ENCODE measurements at places on chromosomes 16 and 17.

DNA sequence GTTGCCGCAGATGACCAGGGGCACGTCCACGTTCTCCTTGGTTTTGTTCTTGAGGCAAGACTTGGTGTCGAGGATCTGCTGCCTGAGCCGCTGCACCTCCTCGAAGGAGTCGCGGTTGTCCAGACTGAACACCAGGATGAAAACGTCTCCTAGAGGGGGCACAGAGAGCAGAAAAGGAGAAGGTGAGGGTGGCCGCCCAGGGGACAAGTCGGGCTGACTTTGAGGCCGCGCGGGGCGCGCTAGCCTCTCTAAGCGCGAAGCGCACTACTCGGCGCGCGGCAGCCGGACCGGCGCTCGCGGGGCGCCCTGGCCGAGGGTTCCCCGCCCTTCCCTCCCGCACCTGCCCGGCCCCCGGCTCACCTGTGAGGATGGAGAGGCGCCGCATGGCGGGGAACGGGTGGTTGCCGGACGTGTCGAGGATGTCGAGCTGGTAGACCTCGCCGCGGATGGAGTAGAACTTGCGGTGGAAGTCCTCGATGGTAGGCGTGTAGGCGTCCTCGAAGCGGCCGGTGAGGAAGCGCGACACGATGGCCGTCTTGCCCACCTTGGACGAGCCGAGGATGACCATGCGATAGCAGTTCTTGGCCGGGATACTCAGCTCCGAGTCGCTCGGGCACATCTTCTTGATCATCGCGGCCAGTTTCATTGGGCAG, 533 bp downstream of the RASD1 start:
- DNase-seq = no peak

DNA sequence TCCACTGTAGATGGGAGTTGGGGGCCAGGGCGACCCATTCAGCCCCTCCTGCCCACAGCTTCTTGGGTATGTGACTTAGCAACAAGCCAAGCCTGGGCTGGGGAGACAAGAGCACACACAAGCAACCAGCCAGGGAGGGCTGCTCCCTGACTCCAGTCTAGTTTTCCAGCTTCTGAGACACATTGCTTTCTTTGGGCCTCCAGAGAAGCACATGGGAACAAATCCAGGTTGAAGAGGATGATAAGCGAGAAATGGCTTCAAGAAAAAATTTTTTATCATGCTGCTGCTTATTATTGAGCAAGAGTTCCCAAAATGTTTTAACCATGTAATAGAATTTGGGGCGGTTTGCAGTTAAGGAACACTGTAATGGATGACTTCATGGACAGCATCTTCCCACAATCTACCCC, 173.7 kb downstream of the SOX9 start:
- no peak for DNase-seq

DNA sequence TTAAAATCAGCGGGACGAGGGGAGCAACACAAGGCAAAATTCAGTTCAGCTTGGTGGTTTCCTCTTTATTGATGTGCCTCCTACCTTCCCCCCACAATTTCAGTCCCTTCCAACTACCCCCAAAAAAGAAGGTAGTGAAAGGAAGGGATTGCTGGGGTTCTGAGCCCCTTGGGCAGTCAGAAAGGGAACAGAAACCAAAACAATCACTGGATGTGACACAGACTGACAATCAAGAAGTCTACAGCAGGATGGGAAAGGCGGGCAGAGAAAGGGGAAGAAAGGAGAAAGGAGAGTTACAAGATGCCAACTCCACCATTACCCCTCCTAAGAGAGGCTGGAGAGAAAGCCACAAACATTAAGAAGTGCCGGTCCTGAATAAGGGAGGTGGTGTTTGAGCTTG, 1.1 kb upstream of the PHF23 start:
- DNase-seq = no peak

DNA sequence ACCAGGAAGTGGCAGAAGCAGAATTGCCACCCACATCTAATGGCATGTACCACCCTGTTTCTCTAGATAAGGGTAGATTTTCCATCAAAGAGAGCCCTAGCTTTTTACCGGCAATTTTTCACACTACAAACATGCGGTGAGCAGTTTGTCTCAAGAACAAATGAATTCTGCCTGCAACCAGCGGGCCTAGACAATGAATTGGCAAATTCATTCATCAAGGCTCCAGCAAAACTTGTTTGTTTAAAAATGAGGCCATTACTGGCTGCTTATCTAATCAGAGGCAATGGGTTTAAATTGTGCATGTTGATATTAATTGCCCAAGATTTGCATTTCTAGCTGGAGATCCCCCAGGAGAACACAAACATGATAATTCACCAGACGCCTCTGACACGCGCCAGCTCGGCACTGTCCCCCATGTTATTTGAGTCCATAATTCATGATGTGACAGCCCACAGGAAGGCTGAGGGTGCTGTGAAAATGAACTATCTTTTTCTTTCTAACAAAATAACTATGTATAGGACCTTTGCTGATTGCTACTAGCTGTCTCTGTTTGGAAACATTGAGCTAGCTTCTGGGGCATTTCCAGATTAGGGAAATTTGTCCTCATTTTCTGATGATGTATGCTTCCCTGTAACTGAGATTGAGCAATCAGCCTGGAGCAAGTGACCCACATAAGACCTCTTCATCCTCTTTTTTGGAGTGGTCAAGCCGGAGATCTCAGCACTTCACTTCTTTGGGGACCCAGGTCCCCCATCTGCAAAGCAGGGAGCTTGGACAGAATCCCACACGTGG, 80.8 kb downstream of the CNGB1 start:
- DNase-seq = no peak

DNA sequence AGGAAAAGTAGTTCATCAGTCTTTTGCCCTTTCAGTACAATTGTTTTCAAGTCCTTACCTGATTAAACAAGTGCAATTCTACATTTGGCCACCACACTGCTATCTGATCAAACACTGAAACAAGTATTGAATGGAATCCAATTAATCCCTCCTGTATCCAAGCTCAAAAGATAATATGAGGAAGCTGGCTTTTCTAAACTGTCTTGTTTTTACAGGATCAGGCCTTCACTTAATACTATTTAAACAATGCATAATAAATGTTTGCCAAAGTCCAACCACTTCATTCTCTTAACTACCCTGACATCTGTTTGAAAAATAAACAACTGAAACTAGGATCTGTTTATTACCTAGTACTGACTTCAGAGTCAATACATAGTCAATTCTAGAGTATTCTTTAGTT, 131.6 kb downstream of the MRTFB start:
- no peak for DNase-seq

- no peak for DNase-seq
Measured at GRCh38 chr16:54579106-54579728, 292.6 kb upstream of the IRX3 start.

DNA sequence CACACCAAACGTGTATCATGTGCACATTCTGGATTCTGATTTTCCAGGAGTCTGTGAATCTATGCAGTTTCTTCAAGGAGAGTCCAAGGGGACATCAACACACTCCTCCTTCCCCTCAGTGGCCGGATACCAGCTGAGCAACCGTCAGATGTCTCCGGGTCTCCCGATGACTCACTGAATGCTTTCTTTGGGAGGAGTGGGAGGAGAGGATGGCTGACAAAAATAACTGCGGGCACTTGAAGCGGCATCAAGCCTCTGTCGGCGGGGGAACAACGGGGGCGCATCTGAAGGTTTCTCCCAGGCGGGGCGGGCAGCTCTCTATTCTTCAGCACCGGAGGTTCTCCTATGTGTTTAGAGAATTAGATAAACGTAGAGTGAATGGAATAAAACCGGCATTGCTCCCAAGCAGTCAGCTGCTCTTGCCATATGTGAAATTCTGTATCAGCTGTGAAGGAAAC, 24.6 kb upstream of the LRRC75A start:
- DNase-seq = no peak

DNA sequence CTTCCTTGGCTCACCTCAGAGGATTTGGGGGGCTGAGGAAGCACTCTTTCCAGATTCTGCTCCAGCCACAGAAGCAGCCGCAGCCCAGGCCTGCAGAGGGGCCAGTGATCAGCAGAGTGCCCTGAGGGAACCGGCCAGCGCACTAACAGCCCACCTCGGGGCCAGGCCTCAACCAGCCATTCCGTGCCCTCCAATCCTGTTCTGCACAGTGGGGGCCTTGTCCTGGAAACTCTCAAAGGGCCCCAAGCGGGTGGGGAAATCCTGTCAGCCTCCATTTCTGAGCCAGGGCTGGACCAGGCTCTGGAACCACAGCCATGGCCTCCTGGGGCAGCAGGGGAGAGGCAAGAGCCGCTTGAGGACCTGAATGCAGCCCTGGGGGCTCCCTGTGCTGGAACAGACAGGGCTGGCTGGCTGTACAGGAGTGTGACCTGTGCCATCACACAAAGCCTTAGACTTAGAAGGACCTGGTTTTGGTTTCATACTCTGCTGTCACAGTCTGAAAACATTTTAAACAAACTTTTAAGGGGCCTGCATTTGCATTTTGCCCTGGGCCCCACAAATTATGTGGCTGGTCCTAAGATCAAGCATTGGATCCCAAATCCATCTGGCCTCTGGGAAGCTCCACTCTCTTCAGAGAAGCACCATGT, 10.0 kb downstream of the CNGB1 start:
- DNase-seq = no peak

DNA sequence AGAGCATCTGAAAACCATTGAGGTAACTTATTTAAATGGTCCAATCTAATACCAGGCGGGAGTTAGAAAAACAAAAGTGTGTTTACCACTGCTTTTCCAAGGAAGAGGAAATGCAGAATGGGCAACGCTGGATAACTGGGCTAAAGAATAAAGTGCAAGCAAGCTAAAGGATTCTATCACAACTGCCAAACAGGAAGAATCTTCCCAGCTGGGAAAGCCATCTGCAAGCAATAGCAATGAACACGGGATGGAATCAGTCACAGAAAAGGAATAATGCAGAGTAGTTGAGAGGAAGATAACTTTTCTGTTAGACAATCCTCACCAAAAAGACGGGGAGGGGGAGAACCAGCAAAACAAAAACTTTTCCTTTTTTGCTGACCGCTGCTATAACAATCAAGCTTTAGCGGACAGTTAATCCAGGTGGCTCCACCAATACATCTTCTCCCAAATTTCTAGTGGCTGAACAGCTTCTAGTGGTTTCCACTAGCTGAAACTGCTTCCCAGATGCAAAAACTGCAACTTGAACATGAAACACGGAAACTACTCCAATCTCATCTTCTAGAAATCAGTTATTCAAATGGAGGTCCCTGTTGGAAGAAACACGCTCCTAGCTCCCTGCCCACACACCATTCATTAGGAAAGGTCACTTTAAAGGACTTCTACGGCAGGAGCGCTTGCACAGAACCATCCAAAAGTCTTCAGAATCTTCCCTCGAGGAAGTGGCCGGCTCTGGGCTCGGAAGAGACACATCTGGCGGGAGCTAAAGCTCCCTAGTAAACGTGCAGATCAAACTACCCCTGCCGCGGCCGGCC, 929 bp downstream of the TMEM11 start:
- DNase-seq = no peak

GRCh38 chr17:50505591-50506130, 2.6 kb upstream of the MYCBPAP start:
- no peak for DNase-seq

GRCh38 chr17:75633486-75634375, 497 bp downstream of the SMIM5 start:
- peak; percentile 91 for DNase-seq

- no peak for DNase-seq
Measured at GRCh38 chr16:64656471-64656870, 465.4 kb downstream of the CDH11 start.

DNA sequence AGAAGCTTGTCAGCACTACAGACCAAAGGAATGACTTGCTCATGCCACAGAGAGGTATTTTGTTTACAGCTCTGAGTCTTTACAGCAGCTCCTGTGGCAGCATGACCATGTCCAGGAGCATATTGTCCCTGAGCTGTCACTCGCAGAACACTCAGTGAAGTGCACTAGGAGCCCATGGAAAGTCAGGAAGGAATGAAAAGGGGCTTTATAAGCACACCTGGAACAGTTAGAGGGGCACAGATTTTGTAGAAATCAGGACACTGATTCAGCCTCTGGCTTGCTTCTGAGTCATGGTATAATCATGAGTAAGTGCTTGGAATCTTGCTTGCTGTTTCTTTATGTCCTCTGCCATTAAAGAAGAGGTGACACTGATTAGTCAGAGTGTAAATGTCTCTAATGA, 41.0 kb downstream of the TADA2A start:
- DNase-seq = no peak

DNA sequence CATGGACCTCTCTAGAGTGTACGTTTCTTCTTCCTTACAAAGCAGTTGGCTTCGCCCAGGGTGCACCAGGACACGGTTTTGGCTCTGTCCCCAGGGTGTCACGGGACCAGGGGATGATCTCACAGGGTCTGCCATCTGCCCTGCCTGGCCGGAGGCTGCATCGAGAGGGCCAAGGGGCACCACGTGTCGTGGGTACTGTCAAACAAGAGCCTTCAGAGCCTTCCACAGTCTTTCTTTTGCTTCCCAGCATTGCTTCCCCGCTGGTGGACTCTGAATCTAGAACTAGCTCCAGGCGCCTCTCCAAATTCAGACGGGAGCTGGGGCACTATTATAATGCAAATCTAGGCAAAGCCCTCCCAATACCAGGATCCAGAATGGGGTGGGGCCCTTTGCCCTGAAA, 47.9 kb downstream of the MAPT start:
- no peak for DNase-seq

DNA sequence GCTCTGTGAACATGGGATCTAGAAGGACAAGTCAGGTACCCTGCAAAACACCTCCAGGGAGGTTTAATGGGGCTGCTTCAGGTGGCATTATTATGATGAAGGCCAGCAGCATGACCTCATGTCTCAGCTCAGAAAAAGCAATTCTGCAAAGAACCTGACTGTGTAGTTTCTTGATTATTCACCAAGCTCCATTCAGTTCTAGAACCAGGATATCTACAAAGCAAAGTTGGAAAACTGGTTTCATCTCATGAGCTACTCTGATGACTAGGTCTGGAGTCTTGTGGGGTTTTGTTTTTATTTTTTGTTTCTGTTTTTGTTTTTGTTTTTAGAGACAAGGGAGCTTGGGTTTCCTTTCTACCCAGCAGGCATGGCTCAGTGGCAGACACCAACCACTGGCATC, 19.0 kb upstream of the LRRC37A3 start:
- no peak for DNase-seq

GRCh38 chr17:46046957-46047356, 47.9 kb downstream of the STH start:
- DNase-seq = no peak

- DNase-seq = no peak
Measured at GRCh38 chr17:38926293-38927070, 1.1 kb downstream of the LASP1NB start.
